Stimulated activated CD4-positive, alpha-beta T cell treated with anti-CD3 and anti-CD28 coated beads, Interleukin-1b, Interleukin-23, amount 100 ng/mL, for 4 hours (primary cell): ENCODE measurements at places on chromosomes 12 and 14.

- no peak for DNase-seq
Measured at GRCh38 chr12:40325349-40325960, 100.7 kb downstream of the LRRK2 start.

DNA sequence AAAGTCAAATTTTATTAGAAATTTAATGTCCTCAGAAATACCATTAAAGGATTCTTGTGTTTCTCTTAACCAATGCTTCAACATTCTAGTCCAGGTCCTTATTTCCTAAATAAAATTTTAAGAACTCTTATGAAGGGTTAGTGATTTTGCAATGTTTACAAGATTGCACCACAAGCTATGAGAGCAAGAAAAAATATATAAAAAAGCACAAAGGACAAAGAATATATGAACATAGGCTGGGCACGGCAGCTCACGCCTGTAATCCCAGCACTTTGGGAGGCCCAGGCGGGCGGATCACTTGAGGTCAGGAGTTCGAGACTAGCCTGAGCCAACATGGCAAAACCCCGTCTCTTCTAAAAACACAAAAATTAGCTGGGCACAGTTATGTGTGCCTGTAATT, 7.7 kb downstream of the RACGAP1 start:
- no peak for DNase-seq

GRCh38 chr14:103699261-103699661, 16.0 kb downstream of the XRCC3 start:
- no peak for DNase-seq

DNA sequence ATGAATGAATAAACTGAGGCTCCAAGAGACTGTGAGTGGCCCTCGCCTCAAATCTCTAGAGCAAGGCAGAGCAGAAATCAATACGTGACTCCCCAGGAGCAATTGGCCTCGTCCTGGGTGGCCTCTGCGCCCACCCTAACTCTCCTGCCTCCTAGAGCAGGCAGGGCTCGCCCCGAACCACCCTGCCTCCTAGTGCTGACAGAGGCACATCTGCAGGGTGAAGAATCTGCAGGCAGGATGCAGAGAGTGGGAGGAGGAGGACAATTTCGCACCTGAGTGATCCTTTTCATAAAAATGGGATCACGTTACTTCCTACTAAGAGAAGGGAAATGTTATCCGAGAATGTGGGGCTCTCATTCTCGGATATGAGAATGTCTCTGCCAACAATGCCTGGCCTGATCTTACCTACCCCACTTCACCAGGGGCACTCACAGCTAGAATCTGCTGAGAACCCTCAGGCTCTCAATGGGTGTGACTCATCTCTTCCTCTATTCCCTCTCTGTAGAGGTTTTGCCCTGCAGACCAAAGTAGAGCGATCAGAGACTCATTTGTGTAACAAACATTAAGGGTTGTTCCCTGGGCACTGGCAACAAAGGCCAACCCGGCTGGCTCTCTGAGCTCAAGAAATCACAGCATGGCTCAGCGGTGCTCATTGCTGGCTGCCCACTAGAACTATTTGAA, 61.7 kb upstream of the BCL2L14 start:
- peak; percentile 44 for DNase-seq

GRCh38 chr12:47772094-47772660, 861 bp upstream of the SLC48A1 start:
- DNase-seq, result no peak

DNA sequence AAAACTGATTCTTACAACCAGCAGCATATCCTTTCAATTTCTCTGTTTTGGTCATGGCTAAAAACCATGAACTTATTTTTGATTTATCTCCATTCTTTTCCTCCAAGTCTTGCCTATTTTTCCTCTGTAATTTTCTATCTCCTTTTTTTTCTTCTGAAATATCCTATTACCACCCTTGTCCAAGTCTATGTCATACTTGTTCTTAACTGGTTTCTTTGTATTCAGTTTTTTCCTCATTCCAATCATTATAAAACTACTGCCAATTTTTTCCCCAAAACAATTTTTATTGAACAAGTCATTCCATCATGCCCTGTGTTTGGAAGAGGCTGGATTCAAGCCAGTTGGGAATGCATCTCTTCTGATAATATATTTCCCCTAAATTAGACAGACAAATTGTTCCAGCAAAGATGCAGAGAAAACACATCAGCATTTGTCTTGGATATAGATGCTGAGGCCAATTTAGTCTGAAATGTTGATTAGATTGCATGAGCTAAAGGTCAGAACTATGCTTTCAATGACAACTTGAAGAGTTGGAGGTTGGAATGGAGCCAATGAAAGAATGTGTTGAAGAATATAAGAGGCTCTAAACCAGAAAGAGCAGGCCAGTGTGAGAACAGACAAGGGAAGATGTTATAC, 30.7 kb downstream of the OTOGL start:
- DNase-seq, result no peak

- no peak for DNase-seq
Measured at GRCh38 chr12:65022421-65022820, 98.7 kb downstream of the WIF1 start.

DNA sequence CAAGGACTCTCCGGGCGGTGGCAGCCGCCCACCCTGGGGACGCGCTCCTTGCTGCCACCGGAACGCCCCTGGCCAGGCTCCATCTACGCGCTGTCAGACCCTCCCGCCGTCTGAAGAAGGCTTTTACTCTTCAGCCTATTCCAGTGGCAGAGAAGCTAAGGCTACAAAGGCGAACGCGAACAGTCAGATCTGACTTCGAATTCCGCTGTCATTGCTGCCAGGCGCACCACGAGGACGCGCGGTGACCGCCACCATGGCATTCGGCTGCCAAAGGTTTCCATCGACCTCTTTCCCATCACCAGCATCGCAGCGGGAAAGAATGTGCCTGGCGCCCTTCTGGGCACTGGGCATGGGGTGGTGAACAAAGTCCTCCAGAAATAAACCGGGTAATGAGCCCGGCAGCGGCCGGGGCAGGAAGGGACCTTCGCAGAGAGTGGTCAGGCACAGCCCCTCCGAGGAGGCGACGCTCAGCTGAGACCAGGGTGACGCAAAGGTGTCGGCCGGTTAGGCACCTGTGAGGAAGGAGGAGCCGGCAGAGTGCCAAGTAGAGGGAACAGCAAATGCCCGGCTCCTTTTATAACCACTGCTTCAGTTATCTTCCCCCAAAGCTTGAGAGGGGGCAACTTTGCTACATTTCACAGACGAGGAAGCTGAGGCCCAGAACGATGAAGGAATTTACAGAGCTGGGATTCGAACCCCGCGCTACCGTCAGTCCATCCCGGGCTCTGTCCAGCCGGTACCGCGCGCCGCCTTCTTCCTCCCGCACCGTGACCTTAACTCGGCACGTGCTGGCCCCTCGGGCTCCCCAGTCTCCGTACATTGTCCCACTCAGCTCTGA, 1.9 kb upstream of the RFX4 start:
- no peak for DNase-seq

DNA sequence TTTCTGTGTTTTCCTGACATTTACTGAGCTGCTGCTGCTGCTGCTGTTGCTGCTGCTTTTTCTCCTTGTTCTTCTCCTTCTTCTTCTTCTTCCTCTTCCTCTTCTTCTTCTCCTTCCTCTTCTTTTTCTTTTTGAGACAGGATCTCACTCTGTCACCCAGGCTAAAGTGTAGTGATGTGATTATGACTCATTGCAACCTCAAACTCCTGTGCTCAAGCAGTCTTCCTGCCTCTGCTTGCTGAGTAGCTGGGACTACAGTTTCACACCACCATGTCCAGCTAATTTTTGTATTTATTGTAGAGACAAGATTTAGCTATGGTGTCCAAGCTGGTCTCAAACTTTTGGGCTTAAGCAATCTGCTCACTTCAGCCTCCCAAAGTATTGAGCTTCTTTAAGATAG, 95.8 kb downstream of the TMTC3 start:
- no peak for DNase-seq

GRCh38 chr12:119683816-119684215, 15.9 kb downstream of the PRKAB1 start:
- DNase-seq, result no peak

DNA sequence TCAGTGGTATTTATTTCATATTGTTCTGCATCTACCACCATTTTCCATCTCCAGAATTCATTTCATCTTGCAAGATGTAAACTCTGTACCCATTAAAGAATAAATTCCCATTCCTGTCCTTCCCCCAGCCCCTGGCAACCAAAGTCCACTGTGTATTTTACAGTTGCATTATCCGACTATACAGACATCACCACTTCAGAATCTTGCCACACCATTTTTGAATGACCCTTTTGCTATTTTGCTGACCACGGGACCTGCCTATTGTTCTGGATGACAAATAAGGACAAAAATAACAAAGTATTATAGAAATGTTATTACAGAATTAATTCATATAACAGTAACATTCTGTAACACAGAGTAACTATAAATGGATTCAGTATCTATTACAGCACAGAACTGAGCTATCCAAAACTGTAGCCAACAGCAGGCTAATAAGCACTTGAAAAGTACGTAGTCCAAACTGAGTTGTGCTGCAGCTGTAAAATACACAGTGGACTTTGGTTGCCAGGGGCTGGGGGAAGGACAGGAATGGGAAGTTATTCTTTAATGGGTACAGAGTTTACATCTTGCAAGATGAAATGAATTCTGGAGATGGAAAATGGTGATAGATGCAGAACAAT, 61.3 kb downstream of the CDK17 start:
- no peak for DNase-seq

DNA sequence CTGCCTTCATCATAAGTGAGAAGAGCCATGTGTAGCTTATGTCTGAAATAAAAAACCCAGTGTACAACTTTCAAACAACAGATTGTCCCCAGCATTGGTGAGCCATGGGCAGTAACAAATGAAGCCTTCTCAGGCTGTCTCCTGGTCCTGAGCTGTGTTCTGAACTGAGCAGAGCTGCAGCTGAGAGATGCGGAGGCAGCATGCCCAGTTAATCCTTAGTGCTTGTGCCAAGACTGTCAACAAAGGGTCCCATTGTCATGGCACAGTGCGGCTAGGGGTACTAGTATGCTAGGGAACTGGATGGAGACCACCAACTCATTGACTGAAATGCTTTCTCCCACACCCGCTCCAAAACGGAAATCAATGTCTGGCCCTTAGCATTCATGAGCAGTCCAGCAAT, 154.3 kb downstream of the RMST start:
- DNase-seq, result no peak

DNA sequence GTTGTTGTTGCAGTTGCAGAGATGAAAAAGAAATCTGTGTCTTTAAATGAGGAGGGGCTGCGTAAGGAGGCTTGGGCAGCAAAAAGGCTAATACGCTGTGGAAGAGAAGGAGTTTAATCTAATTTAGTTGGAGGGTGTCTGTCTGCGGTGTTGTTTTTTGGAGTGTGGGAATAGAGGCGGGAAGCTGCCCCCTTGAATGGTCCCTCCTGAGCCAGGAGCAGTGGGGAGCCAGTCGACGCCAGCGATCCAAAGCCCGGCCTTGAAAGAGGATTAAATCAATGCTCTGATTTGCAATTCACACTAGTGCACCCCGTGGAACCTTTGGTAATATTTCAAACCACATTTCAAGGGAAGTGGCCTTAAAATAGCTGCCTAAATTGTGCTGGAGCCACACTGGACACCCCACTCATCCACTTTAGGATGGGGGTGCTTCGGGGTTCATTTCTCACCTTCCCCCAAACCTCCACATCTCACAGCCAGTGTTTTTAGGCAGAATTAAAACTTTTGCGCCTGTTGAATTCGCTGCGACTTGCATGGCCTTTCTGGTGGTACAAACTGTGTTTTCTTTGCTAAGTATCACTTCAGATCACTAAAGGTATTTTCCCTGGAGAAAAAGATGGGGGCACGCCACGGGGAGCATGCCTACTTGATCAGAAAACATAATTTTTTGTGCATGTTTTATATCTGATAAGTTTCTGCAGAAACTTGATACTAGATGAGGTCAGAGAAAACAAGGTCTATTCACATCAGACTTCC, 4.1 kb upstream of the FZD10 start:
- no peak for DNase-seq

- no peak for DNase-seq
Measured at GRCh38 chr14:24925771-24926374, 124.1 kb downstream of the STXBP6 start.

DNA sequence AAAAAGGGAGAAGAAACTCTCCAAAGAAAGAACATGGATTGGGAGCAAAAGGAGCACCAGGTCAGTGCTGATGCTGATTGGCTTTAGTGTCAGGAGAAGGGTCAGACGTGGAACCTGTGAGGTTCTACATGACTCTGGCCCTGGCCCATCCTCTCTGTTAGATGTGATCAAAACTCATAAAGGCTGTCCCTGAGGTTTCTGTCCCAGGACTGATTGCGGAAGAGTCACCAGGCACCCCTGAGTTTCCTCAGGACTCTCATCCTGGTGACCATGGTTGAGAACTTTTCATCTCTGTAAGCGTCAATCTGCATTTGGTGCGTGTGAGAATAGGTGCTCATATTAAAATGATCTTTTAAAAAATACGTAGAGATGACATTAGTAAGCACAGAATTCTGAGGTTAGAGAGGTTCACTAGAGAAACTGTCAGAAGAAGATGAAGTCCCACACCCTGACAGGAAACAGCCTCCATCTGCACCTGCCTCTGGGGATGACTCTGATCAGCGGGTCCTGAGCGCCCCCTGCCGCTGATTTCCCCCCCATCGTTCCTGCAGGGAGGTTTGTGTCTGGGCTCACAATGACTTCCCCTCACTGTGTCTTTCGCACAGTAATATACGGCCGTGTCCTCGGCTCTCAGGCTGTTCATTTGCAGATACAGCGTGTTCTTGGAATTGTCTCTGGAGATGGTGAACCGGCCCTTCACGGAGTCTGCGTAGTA, 741.8 kb downstream of the TMEM121 start:
- DNase-seq, result peak; percentile 88

DNA sequence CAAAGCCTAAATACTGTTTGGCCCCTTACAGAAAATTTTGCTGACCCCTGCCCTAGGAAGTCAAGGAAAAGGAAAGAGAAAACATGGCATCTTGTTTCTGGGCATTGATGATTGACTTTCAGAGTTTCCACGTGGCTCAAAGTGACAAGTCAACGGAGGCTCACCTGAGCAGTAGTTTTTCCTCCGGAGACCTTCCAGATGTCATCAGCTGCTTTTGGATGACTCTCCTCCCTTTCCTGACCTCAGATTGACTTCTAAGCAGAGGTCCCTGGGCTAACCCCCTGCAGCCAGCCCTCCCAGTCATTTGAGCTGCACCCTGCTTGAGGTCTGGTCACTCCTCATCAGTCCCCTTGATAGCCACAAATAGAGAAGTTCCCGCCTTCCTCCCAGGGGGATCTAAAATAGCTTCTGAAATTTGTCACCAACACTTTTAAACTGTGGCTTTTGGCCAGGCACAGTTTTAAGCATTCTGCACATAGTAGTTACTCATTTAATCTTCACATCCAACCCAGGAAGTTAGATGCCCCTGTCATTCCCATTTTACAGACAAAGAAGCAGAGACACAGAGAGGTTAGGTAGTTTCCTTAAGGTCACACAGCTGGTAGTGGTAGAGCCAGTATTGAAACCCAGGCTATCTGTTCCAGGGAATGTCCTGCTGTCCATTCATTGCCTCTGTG, 143.4 kb downstream of the CHST11 start:
- DNase-seq, result no peak

- no peak for DNase-seq
Measured at GRCh38 chr14:104694475-104694950, 5.1 kb downstream of the INF2 start.
